ENCODE measurements at places on chromosomes 16 and 17. TPM values are rescaled to one million over a fixed set of nuclear protein-coding genes. Genes with fewer than 3 reads are reported as not detected.

C1QL1 gene
- total RNA-seq = not detected

ABCC12 gene
- total RNA-seq = 0.31 TPM

ABCC11 gene
- 0.72 TPM for total RNA-seq

EZH1 gene
- 31.7 TPM for total RNA-seq

KRT34 gene
- total RNA-seq = not detected

TEX14 gene
- total RNA-seq = 0.21 TPM

BAHCC1 gene
- 10.7 TPM for total RNA-seq

EPN2 gene
- total RNA-seq = 74.5 TPM

GRCh38 chr17:67469208-67469980 lies 92.3 kb downstream of the PITPNC1 start:
- H3K27ac ChIP-seq = peak overlapping the region; percentile 42
- no peak overlapping the region for H3K4me3 ChIP-seq
- H3K27me3 ChIP-seq = peaks cover 9% of the 10 kb centered on the region
- no peaks in the 10 kb centered on the region for H3K36me3 ChIP-seq
- peak; percentile 25 for DNase-seq

GRCh38 chr16:28196387-28196987 lies 15.3 kb downstream of the XPO6 start:
- peak overlapping the region; percentile 24 for H3K27ac ChIP-seq
- peaks cover 21% of the 10 kb centered on the region for H3K36me3 ChIP-seq
- H3K4me3 ChIP-seq = no peak overlapping the region
- H3K27me3 ChIP-seq = peaks cover 1% of the 10 kb centered on the region
- peaks cover 24% of the 10 kb centered on the region for H3K4me1 ChIP-seq

GRCh38 chr16:3519581-3519980 lies 18.8 kb downstream of the CLUAP1 start:
- H3K4me1 ChIP-seq = peaks cover 4% of the 10 kb centered on the region
- H3K4me3 ChIP-seq = no peak overlapping the region
- H3K27ac ChIP-seq = no peak overlapping the region
- H3K36me3 ChIP-seq = peaks cover 19% of the 10 kb centered on the region
- no peak for DNase-seq

DNA sequence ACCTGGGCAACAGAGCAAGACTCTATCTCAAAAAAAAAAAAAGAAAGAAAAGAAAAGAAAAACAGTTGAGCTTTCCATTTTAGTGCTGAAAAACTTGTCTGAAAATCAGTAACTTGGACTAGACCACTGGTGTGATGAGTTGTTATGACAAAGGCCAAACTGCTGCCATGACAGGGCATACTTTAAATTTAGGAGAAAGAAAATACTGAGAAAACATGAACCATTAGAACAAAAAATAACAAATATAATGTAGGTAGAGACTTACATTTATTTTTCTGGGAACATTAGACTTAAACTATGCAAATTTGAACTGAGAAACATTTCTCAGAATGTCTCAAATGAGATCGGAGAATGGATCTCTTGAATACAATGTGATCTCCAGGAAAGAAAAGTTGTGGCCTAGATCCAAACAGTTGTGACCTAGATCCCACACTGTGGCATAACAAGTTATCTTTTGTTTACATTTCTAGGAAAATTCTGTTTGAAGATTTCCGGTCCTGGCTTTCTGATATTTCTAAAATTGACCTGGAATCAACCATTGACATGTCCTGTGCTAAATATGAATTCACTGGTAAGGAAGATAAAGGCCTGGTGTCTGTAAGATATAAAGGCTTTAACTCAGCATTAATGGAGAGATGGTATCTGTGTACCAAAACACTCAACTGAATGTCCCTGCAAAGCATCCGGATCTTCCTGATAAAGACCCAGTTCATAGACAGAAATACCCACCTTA lies 10.9 kb downstream of the OGFOD1 start:
- H3K4me1 ChIP-seq = no peaks in the 10 kb centered on the region
- DNase-seq = no peak
- peaks cover 18% of the 10 kb centered on the region for H3K36me3 ChIP-seq
- H3K27me3 ChIP-seq = no peaks in the 10 kb centered on the region
- no peak overlapping the region for H3K27ac ChIP-seq
- H3K4me3 ChIP-seq = no peak overlapping the region

GRCh38 chr17:31724026-31724425 lies 135.0 kb downstream of the COPRS start:
- H3K4me1 ChIP-seq = peaks cover 3% of the 10 kb centered on the region
- H3K27ac ChIP-seq = no peak overlapping the region
- H3K27me3 ChIP-seq = peaks cover 12% of the 10 kb centered on the region
- DNase-seq = no peak

GRCh38 chr16:80710918-80711317 lies 93.5 kb downstream of the CDYL2 start:
- H3K4me3 ChIP-seq = no peak overlapping the region
- H3K27ac ChIP-seq = no peak overlapping the region
- DNase-seq = no peak
- peaks cover 2% of the 10 kb centered on the region for H3K27me3 ChIP-seq
- H3K36me3 ChIP-seq = no peaks in the 10 kb centered on the region

DNA sequence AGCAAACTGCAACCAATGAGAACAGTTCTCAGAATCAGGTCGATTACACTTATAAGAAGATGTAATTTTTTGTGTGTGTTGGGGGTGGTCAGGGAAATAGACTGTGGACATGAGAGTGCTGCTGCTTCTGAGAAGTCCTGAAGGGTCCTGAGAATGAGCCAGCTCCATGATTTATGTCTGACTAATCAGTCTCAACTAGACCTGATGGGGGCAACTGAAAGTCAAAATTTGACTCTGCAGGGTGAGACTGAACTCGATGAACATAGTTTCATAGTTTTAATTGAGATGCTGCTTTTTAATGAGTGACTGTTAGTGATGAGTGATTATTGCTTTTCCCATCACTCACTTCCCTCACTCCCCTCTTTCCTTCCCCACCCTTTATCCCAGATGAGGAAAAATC lies 37.3 kb downstream of the SMARCE1 start:
- H3K27ac ChIP-seq = no peak overlapping the region
- no peak for DNase-seq
- H3K4me1 ChIP-seq = peaks cover 4% of the 10 kb centered on the region
- peaks cover 3% of the 10 kb centered on the region for H3K27me3 ChIP-seq
- no peaks in the 10 kb centered on the region for H3K36me3 ChIP-seq

GRCh38 chr16:52690468-52690867 lies 143.5 kb upstream of the TOX3 start:
- no peaks in the 10 kb centered on the region for H3K4me1 ChIP-seq
- H3K36me3 ChIP-seq = no peaks in the 10 kb centered on the region
- H3K27ac ChIP-seq = no peak overlapping the region
- DNase-seq = no peak
- H3K27me3 ChIP-seq = no peaks in the 10 kb centered on the region
- no peak overlapping the region for H3K4me3 ChIP-seq

DNA sequence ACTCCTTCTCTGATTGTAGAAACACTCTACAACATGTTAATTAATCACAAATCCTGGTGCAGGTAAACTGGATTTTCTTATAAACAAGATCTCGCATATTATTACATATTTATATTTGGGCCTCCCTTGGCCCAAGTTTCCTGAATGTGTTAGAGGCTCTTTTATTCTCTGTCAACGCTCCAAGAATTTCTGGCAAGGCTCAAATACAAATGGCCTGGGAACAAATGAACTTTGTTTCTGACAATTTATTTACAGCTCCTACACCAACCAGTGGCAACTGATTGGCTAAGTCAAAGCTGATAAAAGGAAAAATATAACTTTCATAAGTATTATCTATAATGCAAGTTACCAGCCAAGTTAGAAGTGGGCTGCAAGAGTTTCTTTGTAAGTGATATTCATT lies 64.9 kb upstream of the CORO6 start:
- no peak for DNase-seq
- peaks cover 5% of the 10 kb centered on the region for H3K36me3 ChIP-seq
- peak overlapping the region; percentile 1 for H3K4me3 ChIP-seq
- peaks cover 28% of the 10 kb centered on the region for H3K4me1 ChIP-seq
- H3K27me3 ChIP-seq = peaks cover 2% of the 10 kb centered on the region
- H3K27ac ChIP-seq = no peak overlapping the region

DNA sequence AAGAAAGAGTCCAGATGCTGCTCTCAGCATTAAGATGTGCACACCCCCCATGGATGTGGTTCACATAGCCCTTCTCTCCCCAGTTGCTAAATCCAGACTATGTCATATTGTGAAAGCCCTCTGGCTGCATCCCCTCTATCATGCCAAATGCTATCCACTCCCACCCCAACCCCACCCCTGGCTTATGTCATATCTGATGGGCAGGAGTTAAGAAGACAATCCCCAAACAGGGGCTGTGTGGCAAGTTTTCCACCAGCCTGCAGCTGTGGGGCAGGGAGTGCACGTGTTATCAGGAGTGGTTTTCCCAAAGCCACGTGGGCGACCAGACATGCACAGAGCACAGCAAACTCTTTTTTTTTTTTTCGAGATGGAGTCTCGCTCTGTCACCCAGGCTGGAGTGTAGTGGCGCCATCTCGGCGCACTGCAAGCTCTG lies 10.0 kb downstream of the FAM117A start:
- no peaks in the 10 kb centered on the region for H3K27me3 ChIP-seq
- DNase-seq = no peak
- H3K36me3 ChIP-seq = no peaks in the 10 kb centered on the region
- no peaks in the 10 kb centered on the region for H3K4me1 ChIP-seq

DNA sequence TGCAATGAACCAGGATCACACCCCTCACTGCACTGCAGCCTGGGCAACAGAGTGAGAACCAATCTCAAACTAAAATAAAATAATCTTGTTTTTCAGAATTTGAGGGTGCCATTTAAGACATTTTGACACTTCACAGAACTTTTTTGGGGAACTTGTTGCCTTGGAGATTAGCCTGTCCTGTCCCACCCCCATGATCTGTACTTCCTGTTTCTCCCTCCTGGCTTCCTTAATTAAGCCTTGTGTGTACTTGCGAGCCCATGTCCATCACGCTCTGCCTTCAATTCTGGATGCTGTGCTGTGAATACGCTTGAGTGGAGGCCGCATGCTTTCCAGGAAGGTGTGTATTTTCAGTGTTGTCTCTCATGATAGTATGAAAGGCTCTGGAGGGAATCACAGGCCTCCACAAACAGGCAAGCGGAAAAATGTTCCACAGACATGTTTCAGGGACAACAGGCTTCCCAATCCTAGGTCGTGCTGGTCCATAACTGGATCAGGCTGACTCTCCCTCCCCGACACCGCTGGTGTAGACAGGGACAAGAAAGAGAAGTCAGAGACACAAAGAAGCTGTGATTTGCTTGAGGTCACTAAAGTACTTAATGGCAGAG lies 56.9 kb downstream of the NOS2 start:
- no peaks in the 10 kb centered on the region for H3K36me3 ChIP-seq
- peaks cover 7% of the 10 kb centered on the region for H3K4me1 ChIP-seq
- no peak overlapping the region for H3K27ac ChIP-seq
- no peak overlapping the region for H3K4me3 ChIP-seq
- peaks cover 4% of the 10 kb centered on the region for H3K27me3 ChIP-seq
- no peak for DNase-seq

GRCh38 chr17:35255316-35255715 lies 12.4 kb downstream of the SLFN5 start:
- H3K36me3 ChIP-seq = no peaks in the 10 kb centered on the region
- DNase-seq = no peak
- H3K4me3 ChIP-seq = no peak overlapping the region
- peaks cover 1% of the 10 kb centered on the region for H3K27me3 ChIP-seq
- H3K4me1 ChIP-seq = peaks cover 14% of the 10 kb centered on the region
- H3K27ac ChIP-seq = no peak overlapping the region

DNA sequence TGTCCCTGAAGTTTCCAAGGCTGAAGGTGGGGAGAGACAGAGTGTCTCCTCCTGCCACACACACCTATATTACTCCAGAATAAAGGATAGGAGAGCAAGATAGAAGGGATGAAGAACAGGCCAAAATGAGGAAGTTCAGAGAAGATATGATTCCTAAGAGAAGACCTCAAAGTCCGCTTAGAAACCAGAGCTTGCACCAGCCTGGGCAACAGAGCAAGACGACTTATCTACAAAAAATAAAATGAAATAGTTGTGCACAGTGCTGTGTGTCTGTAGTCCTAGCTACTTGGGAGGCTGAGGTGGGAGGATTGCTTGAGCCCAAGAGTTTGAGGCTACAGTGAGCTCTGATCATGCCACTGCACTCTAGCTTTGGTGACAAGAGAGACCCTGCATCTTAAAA lies 128.2 kb downstream of the HS3ST3B1 start:
- no peak for DNase-seq
- no peaks in the 10 kb centered on the region for H3K36me3 ChIP-seq
- peak overlapping the region; percentile 11 for H3K27ac ChIP-seq
- no peak overlapping the region for H3K4me3 ChIP-seq
- H3K27me3 ChIP-seq = no peaks in the 10 kb centered on the region

- no peaks in the 10 kb centered on the region for H3K36me3 ChIP-seq
- no peak overlapping the region for H3K4me3 ChIP-seq
- H3K27ac ChIP-seq = no peak overlapping the region
These were observed 267.3 kb downstream of the MAP2K4 start for GRCh38 chr17:12287953-12288352.

DNA sequence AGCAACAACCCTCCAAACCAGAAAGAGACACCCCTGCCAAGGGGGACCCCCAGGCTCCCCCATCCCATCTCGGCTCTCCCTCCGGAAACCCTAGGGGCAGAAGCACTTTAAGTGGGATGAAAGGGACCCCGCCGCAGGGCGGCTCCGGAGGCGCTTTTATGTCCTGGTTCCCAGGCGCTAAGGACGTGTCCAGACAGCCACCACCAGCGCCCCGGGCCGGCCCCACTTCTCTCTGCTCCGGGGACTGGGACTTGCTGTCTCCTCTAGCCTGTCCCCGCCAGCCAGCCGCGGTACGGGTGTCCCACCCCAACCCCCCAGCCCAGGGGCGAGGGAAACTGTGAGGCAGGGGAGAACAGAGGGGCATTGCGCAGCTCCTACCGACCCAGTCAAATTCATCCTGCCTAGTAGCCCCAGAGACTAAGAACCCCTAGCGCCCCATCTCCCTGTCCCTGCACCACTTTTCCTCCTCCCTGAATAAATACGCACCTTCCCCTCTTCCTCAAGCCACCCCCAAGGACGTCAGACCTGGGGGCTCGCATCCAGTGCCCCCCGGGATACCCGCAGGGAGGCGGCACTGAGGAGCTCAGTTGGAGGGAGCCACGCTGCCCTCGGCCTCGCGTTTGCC lies 4.1 kb downstream of the SP6 start:
- H3K36me3 ChIP-seq = peaks cover 4% of the 10 kb centered on the region
- H3K27ac ChIP-seq = no peak overlapping the region
- DNase-seq = no peak

- peak overlapping the region; percentile 88 for H3K27ac ChIP-seq
- peaks cover 18% of the 10 kb centered on the region for H3K36me3 ChIP-seq
- peaks cover 2% of the 10 kb centered on the region for H3K27me3 ChIP-seq
- H3K4me1 ChIP-seq = peaks cover 11% of the 10 kb centered on the region
- no peak overlapping the region for H3K4me3 ChIP-seq
These were observed 170.4 kb downstream of the ZFHX3 start for GRCh38 chr16:72877374-72878028.

- H3K4me1 ChIP-seq = peaks cover 20% of the 10 kb centered on the region
- no peak overlapping the region for H3K27ac ChIP-seq
- peaks cover 27% of the 10 kb centered on the region for H3K27me3 ChIP-seq
- no peaks in the 10 kb centered on the region for H3K36me3 ChIP-seq
These were observed 2.1 kb downstream of the ESRP2 start for GRCh38 chr16:68233835-68234187.
